ENCODE measurements at places on chromosomes 2 and 18.

- DNase-seq: no peak
These were observed 1325.4 kb upstream of the ZEB2 start for GRCh38 chr2:145845207-145845894.

- no peak for DNase-seq
These were observed 4.9 kb downstream of the ADCY3 start for GRCh38 chr2:24915175-24915574.

DNA sequence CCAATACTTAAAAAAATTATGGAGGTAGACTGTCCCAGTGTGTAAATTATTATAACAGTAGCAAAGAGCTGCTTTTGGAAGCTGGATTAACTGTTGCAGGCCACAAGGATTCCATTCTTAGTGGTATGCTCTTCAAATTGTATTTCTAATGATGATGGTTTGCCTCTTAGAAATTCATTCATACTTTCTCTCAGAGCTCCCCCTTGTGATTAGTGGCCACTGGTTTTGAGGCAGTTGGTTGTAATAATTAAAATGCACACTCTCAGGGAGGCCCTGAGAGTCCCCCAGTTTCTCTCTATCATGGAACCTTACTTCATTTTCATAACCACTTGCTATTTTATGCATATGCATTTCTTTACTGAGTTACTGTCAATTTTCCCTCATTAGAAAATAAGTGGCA lies 122.5 kb downstream of the PLA2R1 start:
- no peak for DNase-seq

- no peak for DNase-seq
These were observed 38.3 kb downstream of the MRPL33 start for GRCh38 chr2:27809761-27810241.

DNA sequence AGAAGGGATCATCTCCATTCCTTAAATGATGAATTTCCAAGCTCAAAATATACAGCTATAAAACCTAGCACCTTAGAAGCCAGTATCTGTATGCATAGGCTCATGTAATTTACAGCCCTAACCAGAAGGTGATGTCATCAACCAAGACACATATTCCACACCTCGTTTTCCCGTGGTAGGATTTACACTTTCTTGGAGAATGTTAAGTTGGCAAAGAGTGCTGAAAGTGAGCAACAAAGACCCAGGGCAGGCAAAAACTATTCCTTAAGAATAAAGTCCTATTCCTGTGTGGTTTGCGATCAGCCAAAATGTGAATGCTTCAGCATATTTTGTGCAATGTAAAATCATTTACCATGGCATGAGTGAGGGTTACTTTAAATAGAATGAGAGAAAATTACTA lies 247.1 kb downstream of the OSR1 start:
- no peak for DNase-seq

Data from stimulated activated CD8-positive, alpha-beta memory T cell treated with anti-CD3 and anti-CD28 coated beads, Interleukin-15, amount 100 ng/mL, for 4 hours (primary cell).